ENCODE measurements at places on chromosomes 3 and 15.

- peak; percentile 63 for DNase-seq
Observed at GRCh38 chr15:55703873-55704301, 39.1 kb downstream of the PRTG start.

DNA sequence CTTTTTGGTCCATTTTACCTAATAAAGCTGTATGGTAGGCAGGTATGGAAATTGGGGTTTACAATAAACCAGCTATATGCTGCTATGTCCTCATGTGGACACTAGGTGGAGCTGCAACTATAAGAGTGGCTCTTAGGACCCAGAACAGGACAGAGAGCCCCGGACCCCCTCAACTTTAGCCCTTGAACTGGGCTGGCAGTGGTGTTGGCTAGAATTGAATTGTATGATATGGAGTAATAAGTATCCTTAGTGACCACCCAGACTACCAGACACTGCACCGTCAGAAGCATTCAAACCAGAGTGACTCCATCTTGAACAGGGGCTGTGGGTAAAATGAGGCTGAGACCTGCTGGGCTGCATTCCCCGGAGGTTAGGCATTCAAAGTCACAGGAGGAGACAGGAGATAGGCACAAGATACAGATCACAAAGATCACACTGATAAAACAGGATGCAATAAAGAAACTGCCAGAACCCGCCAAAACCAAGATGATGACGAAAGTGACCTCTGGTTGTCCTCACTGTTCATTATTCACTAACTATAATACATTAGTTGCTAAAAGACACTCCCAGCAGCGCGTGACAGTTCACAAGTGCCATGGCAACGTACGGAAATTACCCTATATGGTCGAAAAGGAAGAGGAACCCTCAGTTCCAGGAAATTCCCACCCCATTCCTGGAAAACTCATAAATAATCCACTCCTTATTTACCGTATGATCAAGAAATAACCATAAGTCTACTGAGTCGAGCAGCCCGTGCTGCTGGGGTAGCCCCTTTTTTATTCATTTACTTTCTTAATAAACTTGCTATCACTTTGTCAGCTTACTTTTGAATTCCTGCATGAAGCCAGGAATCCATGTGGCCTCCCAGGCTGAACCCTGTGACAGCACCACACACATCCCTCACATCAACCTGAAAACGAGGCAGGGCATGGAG, 68.7 kb upstream of the BLM start:
- peak; percentile 80 for DNase-seq

GRCh38 chr15:73994912-73995622, 551 bp downstream of the PML start:
- DNase-seq = peak; percentile 26

- DNase-seq = peak; percentile 58
Observed at GRCh38 chr15:68151277-68151676, 53.9 kb downstream of the CALML4 start.

GRCh38 chr15:27872355-27872754, 226.8 kb downstream of the OCA2 start:
- no peak for DNase-seq

DNA sequence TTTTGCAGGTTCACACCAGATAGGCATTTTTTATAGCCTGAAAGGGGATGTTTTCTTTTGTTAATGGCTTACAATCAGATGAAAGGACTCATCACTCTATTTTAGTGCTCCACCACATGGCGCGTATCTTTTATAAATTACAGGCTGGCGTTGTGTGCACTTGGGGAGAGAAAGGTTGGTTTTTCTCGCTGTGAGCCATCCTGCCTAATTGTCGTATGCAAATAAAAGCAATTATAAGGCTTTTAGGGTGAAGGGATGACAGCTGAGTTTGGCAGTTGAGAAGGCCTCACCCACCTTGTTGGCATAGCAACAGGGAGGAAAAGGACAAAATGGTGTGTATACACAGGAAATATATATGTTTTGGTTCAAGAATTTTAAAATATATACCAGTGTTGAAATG, 268.0 kb downstream of the NR2F2 start:
- DNase-seq = no peak

DNA sequence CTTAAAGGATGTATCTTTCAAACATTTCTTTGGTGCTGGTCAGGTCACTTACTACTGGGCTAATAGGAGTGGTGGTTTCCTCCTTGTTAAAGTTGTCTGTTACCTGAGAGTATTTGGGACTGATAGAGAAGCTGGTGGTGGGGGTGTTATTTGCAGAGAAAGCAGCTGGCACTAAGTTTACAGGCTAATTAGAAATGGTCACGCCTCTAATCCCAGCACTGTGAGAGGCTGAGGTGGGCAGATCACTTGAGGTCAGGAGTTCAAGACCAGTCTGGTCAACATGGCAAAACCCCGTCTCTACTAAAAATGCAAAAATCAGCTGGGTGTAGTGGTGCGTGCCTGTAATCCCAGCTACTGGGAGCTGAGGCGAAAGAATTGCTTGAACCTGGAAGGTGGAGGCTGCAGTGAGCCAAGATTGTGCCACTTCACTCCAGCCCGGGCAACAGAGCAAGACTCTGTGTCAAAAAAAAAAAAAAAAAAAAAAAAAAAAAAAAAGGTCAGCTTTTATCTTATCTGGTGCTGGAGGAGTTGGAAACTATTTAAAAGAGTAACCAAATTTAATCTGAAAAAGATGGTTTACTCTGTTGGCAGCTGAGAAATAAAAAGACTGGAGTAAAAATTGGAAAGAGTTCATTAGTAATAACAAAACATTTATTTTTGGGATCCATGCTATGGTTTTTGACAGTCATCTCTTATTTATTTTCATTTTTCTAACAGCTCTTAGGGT, 332.6 kb downstream of the PTPRG start:
- DNase-seq = no peak

- no peak for DNase-seq
Observed at GRCh38 chr3:47479826-47480160, 4.1 kb upstream of the SCAP start.

DNA sequence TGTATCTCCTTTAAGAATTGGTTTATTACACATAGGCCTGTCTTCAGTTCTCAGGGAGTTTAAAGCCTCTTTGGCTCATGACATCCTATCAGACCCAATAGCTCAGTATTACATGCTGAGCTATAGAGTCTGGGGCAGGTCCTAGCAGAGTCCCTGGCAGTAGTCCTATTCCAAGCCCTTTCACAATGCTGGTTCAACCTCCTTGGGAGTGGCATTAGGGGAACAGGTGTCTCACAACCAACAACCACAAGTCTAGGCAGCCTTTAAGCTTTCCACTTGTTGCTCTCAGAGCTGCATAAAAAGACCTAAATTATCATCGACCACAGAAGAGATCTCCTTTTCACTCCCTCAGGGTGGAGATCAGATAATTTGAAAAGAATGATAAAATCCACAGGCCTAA, 22.8 kb upstream of the C2CD4B start:
- no peak for DNase-seq

GRCh38 chr3:23372285-23372684, 169.2 kb downstream of the UBE2E2 start:
- no peak for DNase-seq

DNA sequence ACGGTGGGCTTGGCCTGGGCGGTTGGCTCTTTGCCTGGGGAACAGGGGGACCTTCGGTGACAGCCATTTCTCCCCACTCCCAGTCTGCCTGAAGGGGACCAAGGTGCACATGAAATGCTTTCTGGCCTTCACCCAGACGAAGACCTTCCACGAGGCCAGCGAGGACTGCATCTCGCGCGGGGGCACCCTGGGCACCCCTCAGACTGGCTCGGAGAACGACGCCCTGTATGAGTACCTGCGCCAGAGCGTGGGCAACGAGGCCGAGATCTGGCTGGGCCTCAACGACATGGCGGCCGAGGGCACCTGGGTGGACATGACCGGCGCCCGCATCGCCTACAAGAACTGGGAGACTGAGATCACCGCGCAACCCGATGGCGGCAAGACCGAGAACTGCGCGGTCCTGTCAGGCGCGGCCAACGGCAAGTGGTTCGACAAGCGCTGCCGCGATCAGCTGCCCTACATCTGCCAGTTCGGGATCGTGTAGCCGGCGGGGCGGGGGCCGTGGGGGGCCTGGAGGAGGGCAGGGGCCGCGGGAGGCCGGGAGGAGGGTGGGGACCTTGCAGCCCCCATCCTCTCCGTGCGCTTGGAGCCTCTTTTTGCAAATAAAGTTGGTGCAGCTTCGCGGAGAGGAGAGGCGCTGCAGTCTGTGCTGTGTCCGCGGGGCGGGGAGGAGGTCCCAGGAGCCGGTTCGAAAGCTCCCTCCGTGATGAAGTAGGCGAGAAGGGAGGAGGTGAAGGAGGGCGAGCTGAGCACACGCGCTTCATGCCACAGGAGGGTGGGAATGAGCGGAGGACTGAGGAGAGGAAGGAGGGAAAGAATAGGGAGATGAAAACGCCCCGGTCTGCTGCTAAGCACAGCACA, 9.6 kb downstream of the CLEC3B start:
- peak; percentile 55 for DNase-seq

GRCh38 chr15:74191798-74192197, 10.8 kb downstream of the STRA6 start:
- peak; percentile 34 for DNase-seq

GRCh38 chr3:123067689-123068600, 1.1 kb downstream of the PDIA5 start:
- DNase-seq = peak; percentile 47

DNA sequence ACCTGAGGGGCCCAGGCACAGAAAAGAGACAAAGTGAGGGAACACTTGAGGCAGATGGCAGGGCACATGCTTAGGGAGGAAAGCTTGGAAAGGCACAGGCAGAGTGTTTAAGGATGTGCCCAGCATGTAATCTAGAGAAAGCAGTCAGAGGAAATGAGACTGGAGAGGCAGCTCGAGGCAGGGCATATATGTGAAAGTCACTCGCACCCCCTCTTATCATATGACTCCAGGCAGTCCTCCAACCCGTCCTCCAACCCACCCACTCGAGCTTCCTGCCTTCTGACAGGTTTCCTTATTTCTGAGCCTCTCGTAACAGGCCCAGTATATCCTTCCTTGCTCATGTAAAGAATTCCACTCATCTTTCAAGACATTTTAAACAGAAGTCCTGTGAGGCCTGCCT, 294.0 kb downstream of the SOX2 start:
- no peak for DNase-seq

GRCh38 chr15:41502795-41503668, 9.4 kb downstream of the ITPKA start:
- DNase-seq = no peak

DNA sequence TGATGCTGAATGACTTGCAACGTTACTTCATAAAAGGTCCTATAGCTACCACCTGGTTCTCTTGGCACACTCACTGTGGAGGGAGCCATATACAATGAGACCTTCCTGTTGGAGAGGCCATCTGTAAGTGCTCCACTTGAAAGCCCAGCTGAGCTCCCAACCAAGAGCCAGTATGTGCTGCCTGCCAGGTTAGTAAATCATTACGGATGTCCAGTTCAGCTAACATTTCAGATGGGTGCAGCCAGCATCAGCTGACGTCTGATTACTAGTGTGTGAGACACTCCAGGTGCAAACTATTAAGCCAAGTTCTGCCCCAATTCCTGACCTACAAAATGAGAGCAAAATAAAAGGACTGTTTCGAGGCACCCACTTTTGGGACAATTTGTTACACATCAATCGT, 274.4 kb upstream of the ROBO2 start:
- DNase-seq = no peak

GRCh38 chr3:119542168-119542767, 17.1 kb downstream of the CD80 start:
- no peak for DNase-seq

DNA sequence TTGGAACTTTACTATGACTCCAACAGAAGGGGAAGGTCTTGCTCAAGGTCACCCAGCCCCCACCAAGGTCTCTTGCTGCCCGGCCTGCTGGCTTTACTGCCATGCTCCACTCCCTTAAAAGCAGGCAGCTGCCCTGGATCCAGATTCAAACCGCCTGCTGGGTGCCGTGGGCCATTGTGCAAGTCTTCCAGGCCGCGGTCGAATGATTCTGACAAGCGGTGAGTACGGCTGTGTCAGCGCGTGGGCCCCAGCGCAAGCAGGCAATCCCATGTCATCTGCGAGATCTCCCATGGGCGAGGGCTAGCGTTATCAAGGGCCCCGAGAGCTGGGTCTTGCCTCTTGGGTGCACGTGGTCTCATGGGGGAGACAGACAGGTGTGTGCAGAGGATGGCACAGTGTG, 37.6 kb downstream of the CORO2B start:
- DNase-seq = no peak

DNA sequence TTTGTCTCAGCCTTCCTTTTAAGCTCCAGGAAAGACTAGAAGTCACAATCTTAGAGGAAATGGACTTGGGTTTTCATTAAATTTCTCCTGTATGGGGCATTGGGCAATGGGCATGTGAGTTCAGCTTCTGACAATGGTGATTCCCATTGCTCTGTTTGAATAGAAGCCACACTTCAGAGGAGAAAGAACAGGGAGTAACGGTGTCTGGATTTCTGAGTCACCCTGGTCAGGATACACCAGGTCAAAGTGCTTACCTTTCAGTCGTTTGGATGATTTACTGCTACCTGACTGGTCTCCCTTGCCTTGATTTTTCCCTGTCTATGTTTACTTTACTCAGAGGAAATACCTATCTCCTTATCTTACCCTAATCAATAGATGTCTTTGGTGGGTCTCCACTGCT, 111.7 kb upstream of the VEPH1 start:
- no peak for DNase-seq

DNA sequence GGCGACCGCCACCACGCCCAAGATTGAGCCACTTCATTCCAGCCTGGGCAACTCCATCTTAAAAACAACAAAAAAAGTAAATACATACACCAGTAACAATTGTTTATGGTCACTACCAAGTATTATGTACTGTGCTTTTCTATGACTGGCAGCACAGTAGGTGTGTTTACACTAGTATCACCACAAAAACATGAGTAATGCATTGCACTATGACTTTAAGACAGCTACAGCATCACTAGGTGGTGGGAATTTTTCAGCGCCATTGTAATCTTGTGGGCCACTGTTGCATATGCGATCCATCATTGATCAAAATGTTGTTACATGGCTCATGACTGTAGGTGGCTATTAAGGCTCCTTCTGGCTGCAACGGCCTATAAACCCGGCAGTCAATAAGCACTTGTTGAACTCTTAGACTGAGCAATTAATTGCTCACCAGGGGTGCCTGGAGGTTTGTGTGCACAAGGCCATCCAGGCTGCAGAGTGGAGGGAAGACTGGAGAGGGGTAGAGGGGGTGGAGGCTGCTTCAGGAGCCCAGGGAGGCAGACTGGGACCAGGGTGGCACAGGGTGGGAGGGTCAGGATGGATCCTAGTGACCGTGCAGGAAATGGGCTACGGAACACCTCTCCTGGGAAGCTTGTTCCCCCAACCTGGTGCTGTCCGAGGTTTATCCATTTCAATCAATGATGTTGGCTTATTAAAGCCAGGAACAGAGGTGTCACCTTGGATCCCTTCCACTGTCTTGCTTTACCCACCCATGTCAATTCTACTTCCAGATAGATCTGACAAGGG, 17.9 kb upstream of the COPG1 start:
- DNase-seq = peak; percentile 28

DNA sequence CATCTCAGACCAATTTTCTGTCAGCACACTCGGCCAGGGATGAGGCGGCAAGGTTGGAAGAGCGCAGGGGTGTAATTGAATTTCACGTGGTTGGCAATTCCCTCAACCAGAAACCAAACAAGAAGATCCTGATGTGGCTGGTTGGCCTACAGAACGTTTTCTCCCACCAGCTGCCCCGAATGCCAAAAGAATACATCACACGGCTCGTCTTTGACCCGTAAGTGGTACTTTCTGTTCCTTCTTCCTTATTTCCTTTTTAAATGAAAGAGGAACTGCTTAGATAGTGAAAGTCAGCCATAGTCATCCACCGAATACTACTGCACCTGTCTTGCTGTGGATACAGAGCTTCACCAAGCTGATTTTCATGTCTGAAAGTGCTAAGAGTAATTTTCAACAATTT, 60.1 kb downstream of the SGO1 start:
- no peak for DNase-seq

- peak; percentile 33 for DNase-seq
Observed at GRCh38 chr15:67999320-68000100, 54.6 kb upstream of the PIAS1 start.
